Aorta (tissue), 5 donors: ENCODE measurements at places on chromosomes 6 and 20. TPM values are rescaled to one million over a fixed set of nuclear protein-coding genes. Genes with fewer than 3 reads are reported as not detected.
A peak's percentile ranks its signal among the peaks of the same experiment; 100 is the strongest.

GRCh38 chr6:85641897-85642773 is 551 bp downstream of the SYNCRIP start:
- DNase-seq, result peak; percentile 82

- DNase-seq, result no peak
Measured at GRCh38 chr6:71138376-71138775, 150.2 kb upstream of the OGFRL1 start.

- DNase-seq, result no peak
Measured at GRCh38 chr6:68071740-68072139, 563.3 kb upstream of the ADGRB3 start.

- no peak for DNase-seq
Measured at GRCh38 chr20:59170406-59171349, 7.1 kb downstream of the ZNF831 start.

GRCh38 chr6:57267586-57268293 is 45.6 kb upstream of the RAB23 start:
- DNase-seq, result no peak

DNA sequence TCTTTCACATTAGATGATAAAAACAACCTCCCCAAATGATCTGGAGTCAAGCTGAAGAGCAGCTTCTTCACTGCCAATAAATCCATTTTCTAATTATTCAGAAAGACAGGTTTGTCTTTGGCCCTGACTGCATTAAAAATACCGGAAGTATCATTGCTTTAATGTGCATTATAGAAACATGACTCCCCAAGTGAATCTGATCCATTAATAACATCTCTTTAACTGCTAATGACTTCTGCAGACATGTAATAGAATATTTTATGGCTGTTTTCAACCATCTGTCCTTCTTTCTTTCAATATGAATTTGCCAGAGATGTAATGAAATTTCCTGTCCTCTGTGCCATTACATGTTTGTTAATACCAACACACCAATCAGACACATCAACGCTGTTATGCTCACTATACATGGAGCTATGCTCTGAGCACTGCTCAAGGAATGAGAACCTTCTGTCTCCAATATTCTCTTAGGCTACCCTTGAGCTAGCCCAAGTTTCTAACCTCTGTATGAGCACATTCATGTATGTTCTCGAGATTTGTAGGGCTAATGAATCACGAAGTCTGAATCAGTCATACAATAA is 87.8 kb downstream of the LYRM4 start:
- DNase-seq, result no peak

DNA sequence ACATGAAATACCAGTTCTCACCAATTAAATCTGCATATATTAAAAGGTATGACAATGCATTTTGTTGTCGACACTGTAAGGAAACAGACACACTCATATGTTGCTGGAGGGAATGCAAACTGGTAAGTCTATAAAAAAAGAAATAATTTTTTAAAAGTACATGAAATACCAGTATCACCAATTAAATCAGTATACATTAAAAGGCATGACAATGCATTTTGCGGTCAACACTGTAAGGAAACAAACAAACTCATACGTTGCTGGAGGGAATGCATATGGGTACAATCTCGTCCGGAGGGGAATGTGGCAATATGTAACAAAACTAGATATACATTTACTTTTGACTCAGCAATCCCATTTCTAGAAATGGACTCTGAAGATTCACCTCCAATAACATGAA is 6.5 kb downstream of the ZNF322 start:
- DNase-seq, result no peak

The CENPQ gene
- 3.8 TPM for total RNA-seq

- no peak for DNase-seq
Measured at GRCh38 chr6:126926926-126927325, 191.5 kb upstream of the RSPO3 start.

The METTL24 gene
- 12.5 TPM for total RNA-seq

GRCh38 chr20:37288091-37288490 is 1.4 kb upstream of the MANBAL start:
- no peak for DNase-seq

DNA sequence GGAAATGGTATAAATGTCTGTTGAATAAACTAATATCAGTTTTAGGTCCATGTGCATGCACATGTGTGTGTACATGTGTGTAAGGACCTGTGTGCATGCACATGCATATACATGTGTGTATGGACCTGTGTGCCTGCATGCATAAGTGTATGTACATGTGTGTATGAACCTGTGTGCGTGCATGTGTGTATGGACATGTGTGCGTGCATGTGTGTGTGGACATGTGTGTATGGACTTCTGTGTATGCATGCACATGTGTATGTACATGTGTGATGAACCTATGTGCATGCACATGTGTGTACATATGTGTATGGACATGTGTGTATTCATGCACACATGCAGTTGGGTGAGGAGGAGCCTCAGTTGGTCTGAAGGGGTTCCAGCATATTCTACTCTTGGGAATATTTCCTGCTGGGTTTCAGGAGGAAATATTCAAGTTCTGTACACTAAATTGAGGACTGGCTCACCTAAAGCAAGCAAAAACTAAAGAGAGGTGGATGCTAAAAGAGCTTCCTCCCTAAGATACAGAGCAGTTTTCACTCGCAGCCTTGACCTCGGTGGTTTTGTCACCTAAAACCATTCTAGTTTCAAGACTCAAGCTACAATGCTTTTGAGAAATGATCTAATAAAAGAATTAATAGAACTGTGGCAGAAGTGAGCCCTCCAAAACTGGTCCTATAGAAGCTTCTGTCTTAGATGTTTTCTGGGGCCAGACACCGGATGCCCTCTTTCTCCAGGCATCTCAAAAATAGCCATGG is 742.8 kb downstream of the MAFB start:
- no peak for DNase-seq

The NR2E1 gene
- not detected for total RNA-seq

DNA sequence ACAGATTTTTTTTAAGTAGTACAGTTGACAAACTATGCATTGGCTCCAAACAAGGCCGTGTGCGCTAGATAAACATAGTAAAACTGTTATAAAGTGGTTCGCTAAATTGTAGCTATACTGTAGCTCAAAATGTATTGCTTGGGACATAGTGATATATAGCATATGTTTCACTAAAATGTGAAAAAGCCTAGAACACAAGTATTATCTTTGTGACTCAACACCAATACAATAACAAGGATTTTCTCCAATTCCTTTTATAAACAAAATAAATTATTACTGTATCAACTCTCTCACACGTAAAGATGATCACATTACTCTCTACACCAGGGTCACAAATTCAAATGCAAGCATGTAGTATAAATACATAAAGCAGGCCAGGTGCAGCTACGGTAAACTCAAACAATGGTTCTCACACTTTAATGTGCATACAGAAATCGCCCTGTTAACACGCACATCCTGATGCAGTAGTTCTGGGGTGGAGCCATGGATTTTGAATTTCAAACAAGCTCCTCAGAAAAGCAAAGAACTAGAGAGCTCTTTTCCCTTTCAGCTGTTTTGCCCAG is 214.6 kb downstream of the GMDS start:
- DNase-seq, result no peak

DNA sequence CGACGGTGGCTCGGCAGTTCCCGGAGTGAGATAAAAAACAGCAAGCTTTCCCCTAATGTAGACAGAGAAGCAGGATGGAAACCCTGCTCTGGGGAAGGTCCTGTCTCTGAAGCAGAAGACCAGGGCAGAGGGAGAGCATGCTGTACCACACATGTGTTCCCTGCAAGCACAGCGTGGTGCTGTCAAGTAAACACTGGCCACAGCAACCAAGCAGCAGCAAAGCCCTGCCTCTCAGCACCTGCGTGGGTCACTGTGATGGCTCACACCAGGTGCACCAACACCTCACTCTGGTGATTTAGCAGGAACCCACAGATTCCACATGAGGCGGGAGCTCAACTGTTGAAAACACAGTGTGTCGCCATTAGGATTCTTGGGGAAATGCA is 65.2 kb upstream of the TXNDC5 start:
- no peak for DNase-seq

GRCh38 chr6:130161683-130162404 is 60.9 kb downstream of the SAMD3 start:
- DNase-seq, result no peak

DNA sequence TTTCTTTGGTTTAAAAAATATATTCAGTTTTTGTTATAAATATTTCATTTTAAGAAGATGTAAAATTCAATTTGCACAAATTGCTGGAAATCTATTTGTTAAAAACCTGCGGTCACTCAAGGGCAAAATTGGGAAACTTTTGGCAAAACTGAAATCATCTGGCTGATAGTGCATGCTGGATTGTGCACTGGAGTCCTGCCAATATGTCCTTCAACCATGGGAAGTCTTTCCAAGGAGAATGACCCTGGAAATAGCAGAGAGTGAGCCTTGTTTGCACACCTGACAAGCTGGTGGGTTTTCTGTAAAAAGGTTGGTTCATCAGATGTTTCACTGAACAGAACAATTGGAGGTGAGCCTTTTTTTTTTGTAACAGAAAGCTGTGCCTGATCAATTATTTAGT is 413.5 kb downstream of the BTBD3 start:
- DNase-seq, result no peak
